ENCODE measurements at places on chromosomes 3 and 15. TPM values are rescaled to one million over a fixed set of nuclear protein-coding genes. Genes with fewer than 3 reads are reported as not detected.

DNA sequence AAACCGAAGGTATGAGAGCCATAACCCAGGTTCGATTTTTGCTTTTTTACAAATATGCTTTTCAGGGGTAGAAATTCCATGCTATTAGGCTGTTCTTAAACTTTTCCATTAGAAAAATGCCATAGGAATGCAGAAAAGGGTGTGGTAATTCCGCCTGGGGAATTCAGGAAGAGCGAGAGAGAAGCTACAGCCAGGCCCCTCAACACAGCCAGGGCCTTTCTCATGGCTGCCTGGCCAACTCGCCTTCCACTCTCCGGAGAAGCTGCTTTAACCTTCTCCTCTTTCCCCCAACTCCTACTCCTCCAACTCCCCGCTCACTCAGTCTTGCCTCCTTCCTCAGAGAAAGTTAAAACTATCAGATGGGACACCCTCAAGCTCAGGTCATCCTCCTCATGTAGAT, 9.1 kb upstream of the TICRR start:
- no peak overlapping the region for H3K27ac ChIP-seq
- H3K4me3 ChIP-seq = no peak overlapping the region
- no peaks in the 10 kb centered on the region for H3K4me1 ChIP-seq
- DNase-seq = no peak
- H3K27me3 ChIP-seq = peaks cover under 1% of the 10 kb centered on the region

- no peaks in the 10 kb centered on the region for H3K27me3 ChIP-seq
- peaks cover 29% of the 10 kb centered on the region for H3K36me3 ChIP-seq
- no peak overlapping the region for H3K4me3 ChIP-seq
- H3K27ac ChIP-seq = no peak overlapping the region
- DNase-seq = no peak
These were observed 132.7 kb upstream of the SLC2A2 start for GRCh38 chr3:171159024-171159821.

DNA sequence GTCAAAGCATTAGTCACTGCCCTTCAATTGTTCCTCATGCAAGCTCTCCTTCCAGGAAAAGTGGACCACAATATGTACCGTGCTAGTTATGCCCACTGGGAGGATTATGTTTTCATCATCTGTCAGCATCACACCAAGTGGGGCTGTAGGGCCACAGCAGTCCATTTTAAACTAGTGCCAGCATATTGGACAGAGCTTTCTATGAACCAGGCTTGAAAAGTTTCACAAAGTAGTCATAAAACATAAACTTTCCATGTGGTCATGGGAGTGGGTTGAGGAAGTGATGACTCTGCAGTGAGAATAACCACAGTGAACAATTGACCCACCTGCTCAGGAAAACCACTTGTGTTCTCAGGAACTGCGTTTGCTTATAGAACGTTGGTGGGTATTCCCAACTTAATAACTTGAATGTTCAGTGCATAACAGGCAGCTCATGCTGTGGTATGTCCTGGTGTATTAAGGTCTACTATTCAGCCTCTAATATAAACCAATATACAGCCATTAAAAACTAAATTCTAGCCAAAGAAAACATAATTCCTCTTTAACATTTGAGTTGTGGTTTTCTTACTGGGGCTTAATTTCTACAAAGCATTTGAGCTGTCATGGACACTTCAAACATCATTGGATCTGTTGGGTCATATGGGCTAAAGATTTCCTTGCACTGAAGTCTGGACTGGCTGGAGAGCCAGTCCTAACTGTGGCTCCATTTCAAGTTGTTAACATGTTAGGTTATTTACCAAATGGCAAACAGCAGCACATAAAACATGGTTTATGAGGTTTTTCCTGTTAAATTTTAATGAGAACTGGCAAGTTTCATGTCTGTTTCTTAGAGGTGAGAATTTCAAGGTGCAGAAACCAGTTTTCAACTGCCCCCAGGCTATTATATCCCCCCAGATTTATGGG, 274.1 kb downstream of the OTOL1 start:
- no peak overlapping the region for H3K4me3 ChIP-seq
- H3K27ac ChIP-seq = no peak overlapping the region
- H3K4me1 ChIP-seq = no peaks in the 10 kb centered on the region

- DNase-seq = no peak
- no peaks in the 10 kb centered on the region for H3K36me3 ChIP-seq
- no peak overlapping the region for H3K4me3 ChIP-seq
- no peaks in the 10 kb centered on the region for H3K27me3 ChIP-seq
- no peaks in the 10 kb centered on the region for H3K4me1 ChIP-seq
- no peak overlapping the region for H3K27ac ChIP-seq
These were observed 166.8 kb upstream of the COL8A1 start for GRCh38 chr3:99471353-99472323.

- H3K4me3 ChIP-seq = no peak overlapping the region
- H3K4me1 ChIP-seq = no peaks in the 10 kb centered on the region
- no peak overlapping the region for H3K27ac ChIP-seq
- H3K36me3 ChIP-seq = no peaks in the 10 kb centered on the region
- H3K27me3 ChIP-seq = peaks cover 19% of the 10 kb centered on the region
- DNase-seq = peak; percentile 71
These were observed 1.6 kb upstream of the CHST13 start for GRCh38 chr3:126522363-126522788.

CDHR4 gene
- total RNA-seq = not detected
